ENCODE measurements at places on chromosomes 11 and 22.

DNA sequence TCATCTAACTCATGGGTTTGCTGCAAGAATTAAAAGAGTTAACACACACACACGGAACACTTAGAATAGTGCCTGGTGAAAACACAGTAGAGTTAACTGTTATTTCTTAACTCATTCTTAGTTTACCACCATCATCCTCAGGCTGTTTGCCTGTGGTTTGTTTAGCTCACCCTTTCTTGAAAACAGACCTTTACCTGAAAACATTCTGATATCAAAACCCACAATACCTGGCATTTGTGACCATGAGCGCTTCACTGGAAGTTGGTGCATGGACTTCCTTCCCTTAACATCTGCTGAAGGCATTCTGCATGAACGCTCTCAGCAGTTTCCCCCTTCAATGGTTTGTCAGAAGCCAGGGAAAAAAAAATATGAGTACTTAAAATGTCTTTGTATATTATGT lies 256.0 kb downstream of the ETS1 start:
- no peak for DNase-seq

DNA sequence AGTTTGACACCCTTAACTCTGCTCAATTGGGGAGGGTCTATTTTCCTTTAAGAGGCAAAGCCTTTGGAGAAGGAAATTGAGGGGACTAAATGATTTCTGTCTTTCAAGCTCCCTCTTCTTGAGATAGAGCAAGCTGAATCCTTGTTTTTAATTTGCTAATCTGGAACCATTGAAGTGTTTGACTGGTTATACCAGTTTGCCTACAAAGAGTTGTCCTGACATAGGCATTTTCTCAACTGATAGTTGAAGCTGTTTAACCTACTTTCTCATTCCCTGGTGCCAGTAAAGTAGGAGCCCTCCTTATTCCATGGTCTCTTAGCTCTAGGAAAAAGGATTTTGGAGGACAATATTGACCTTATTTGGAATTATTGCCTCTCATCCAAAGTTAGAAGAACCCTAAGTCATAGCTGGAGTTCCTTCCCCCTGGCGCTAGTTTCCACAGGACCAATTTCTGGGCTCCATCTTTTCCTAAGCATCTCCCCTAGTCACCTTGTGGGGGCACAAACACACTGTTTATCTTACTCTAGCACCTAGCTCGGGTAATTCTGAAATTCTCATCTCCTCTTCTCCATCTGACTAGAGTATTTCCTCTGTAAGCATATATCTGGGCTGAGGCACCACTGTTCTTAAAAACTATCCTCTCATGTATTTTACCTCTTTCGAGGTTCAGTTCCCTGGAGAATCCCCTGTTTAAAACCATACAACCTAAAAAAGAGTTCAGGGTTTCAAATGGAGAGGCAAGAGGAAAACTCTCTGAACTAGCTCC lies 7.4 kb downstream of the ZDHHC5 start:
- DNase-seq = no peak

DNA sequence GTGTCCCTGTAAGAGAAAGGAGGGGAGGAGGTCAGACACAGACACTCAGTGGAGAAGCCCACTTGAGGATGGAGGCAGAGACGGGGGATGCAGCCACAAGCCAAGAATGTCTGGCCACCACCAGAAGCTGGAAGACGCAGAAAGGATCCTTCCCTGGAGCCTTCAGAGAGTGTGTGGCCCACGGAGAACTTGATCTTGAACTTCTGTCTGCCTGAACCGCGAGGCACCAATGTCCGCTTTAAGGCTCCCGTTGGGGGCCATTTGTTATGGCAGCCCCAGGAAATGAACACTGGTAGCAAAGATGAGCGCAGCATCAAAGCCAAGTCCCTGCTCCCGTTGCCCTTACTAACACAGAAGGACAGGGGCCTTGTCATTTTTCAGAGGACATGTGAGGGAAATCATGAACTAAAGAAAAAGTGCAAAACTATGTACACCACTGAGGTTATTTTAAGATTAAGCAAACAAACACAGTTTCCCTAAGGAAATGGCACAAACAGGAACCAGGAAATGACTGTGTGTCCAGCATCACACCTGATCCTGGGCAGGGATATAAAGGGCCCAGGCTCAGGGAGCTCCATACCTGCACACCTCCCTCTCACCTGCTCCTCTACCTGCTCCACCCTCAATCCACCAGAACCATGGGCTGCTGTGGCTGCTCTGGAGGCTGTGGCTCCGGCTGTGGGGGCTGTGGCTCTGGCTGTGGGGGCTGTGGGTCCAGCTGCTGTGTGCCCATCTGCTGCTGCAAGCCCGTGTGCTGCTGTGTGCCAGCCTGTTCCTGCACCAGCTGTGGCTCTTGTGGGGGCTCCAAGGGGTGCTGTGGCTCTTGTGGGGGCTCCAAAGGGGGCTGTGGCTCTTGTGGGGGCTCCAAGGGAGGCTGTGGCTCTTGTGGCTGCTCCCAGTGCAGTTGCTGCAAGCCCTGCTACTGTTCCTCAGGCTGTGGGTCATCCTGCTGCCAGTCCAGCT lies at the start of gene KRTAP5-6:
Gene KRTAP5-6, plus strand, starts transcription at position 588 of the 963 bp plus-strand sequence. Its CDS starts 51 bp downstream, at position 639.
- no peak for DNase-seq

GRCh38 chr22:38191731-38192474 lies 9.9 kb upstream of the MAFF start:
- DNase-seq = no peak

- no peak for DNase-seq
Observed at GRCh38 chr22:48239461-48240147, 1477.2 kb downstream of the TBC1D22A start.

DNA sequence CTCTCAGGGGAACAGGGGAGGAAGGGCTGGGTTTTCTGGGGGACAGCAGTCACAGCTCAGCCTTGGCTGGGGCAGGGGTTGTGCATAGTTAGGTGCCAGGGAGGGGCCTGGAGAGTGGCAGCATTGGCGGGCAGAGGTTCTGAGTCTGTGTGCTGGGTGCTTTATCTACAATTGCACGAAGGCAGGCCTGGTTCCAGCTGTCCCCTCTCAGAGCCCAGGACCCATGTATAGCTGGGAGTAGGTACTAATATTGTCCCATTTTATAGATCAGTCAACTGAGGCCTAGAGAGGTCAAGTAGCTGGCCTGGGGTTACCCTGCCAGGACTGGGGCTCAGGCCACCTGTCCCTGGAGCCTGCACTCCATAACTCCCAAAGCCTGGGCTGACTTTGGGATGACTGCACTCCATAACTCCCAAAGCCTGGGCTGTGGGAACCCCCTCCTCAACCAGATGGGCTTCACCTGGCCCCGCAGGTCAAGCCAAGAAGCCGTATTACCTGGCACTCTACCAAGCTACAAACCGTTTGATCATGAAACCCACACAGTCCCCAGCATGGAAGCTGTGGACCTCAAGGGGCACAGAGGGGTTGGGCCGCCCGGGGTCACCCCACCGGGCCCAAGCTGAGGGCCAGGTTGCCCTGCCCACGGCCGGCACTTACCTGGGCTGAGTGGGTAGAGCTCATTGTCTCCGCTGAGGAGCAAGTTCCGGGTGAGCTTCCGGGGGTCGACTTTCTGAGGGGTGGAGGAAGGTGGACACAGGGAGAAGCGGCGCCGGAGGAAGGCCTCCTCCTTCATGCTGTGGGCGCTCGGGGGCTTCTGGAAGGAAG lies 36.5 kb downstream of the OSBPL5 start:
- DNase-seq = no peak

DNA sequence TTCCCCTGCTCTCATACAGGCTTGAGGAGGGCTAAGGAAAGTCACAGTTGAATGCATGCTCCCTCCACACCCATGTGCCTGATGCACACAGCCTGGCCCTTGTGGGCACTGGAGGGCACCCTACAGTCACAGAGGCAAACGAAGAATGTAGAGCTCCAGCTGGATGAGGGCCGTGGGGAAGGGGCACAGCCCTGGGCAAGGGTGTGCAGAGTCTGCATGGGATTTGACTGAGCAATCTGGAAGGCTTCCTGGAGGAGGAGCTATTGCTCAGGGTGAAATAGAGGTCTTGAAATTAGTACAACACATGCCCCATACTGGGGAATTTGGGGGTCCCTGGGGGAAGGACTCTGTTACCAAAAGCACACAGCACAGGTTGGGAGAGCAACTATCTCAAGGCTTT lies 64.0 kb downstream of the KCNQ1 start:
- no peak for DNase-seq

DNA sequence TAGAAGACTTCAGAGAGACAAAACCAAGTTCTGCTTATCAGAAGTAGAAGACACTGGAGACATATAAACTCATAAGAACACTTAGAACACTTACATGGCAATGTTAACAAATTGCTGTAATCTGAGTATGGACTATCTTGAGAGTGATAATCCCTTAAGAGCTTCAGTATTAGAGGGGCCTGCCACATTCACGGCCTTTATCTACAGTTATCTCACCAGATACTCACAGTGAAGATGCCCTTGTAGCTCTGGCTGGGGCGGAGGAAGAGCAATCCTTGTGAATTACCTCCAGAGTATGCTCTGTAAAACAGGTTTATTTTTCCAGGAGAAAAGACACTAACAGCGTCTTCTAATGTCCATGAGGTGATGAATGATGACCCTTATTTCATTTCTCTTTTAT lies 762.8 kb downstream of the FAM181B start:
- DNase-seq = no peak

DNA sequence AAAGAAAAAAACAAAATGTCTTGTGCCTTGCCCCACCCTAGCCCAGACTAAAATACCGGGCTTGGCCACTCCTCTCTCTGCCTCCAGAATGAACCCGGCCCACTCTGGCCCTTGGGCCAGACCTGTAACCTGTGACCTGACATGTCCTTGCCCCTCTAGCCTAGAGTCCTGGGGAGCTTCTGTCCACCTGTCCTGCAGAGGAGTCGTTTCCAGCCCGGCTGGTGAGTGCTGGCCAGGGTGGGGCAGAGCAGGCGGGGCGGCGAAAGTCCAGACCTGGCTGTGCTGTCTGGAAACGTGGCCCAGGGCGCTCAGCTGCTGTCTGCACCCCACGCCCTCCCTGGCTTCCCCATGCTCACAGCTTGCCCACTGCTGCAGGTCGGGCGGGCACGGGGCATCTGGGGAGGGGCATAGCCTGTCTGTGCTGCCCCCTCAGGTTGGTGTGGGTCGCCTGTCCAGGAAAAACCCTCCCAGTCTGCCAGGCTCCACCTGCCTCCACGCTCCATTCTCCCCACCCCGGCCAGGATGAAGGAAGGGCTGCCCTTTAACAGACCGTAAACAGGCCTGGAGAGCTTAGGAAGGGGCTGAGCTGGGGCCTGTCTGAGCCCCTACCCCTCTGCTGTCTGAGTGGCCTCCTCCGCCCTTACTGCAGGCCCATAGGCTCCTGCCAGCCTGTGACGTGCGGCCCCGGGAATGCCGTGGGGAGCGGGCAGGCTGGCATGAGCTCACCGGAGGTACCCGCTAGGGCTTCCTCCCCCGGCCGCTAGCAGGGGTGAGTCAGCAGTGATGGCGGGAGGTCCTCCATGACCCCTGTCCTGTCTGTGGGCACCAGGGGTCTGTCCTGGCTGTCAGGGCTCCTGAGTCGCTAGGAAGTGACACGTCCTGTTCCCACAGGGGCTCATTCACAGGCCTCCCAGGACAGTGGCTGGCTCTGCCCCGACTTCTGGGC lies 1.9 kb downstream of the CD151 start:
- DNase-seq = no peak

- DNase-seq = peak; percentile 93
Observed at GRCh38 chr11:65900125-65900898, at the start of gene FOSL1. Gene FOSL1 (minus strand): TSS chr11:65900388. CDS start chr11:65900339, 49 bp downstream.

GRCh38 chr22:28882878-28883656 lies at the start of gene ZNRF3:
Gene ZNRF3 (plus strand): TSS chr22:28883572. CDS start chr22:28883767, 195 bp downstream.
- peak; percentile 85 for DNase-seq

- DNase-seq = no peak
Observed at GRCh38 chr11:10645212-10645795, 48.3 kb downstream of the IRAG1 start.

DNA sequence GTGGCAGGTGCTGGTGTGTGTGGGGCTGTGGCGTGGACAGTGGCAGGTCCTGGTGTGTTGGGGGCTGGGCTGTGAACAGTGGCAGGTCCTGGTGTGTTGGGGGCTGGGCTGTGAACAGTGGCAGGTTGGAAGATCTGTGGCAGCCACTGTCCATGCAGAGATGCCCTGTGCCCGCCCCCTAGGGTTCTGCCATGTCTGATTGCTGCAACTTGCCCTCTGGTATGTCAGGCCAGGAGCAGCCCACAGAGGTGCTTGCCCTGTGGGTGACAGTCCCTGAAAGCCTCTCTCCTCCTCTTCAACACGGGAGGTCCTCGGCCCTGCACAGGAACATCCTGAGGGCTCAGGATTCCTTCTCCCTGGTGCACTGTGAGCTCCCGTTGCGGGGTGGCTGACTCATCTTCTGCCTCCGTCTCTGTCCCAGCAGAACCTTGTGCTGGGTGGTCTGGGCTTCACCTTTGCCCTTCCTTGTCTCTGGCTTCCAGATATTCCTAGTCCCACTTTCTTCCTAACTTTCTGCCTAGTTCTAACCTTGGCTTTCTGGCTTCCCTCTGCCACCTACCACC lies 13.5 kb downstream of the OPCML start:
- no peak for DNase-seq

DNA sequence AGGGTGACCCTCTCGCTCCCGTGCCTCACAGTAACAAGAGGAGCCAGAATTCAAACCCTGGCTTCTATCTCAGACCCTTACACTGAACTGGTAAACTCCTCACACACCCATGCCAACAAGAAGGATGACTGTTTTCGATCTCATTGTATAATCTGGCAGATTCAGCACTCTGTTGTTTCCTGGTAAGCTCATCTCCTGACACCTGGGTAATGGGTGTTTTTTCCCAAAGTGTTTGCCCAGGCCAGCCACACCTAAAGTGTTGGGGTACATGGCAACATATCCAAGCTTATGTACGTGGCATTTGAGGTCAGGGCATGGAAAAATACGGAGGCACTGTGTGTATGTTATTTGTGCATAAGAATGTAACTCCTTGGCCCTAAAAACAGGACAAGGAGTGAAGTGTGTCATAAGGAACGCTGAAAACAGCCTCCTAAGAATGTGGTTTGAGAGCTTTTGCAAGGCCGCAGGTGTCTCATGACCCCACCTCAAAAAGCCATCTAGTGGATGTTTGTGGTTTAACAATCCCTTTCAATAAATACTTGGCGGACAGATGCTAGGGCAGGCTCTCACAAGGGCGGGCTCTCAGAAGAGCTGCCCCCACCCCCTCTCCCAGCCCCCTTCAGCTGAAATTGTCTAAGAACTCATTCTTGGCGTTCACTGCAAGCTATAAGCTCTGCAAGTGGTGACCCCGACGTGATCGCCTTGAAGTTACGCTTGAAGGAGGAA lies at the start of gene MS4A15:
Gene MS4A15, plus strand, starts transcription at position 561 of the 726 bp plus-strand sequence. CDS start 6,867 bp downstream, outside the sequence.
- DNase-seq = peak; percentile 31

DNA sequence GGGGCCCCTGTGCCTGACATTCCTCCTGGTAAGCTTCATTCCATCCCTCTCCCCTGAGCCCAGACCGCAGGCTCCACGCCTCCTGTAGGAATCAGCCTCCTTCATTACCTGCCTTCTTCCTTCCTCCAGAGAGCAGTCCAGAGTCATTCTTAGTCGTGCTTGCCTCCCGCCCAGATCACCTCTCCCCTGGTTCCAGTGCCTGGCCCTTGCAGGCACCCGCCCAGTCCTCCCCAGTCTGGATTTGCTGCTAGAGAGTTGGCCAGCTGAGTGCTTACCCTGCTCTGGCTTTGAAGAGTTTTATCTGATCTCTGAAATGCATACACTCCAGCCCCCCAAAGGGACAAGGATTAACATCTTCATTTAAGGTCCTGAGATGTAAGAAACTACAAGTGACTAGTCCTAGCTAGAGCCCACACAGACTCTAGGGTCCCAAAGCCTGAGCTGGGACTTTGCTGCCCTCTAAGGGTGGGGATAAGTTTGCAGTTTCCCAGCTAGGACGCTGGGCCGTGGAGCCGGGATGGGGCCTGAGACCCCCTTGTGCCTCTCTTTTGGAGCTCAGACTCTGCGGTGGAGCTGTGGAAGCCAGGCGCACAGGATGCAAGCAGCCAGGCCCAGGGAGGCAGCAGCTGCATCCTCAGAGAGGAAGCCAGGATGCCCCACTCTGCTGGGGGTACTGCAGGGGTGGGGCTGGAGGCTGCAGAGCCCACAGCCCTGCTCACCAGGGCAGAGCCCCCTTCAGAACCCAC lies 1.6 kb downstream of the NR1H3 start:
- no peak for DNase-seq
